Thymus (tissue), 14 donors: ENCODE measurements at places on chromosomes 2 and 18. TPM values are rescaled to one million over a fixed set of nuclear protein-coding genes. Genes with fewer than 3 reads are reported as not detected.

Gene PAX3
- total RNA-seq: 0.05 TPM

Gene RNASEH1
- 15.7 TPM for total RNA-seq

GRCh38 chr2:120148669-120149068 lies 74.5 kb downstream of the TMEM185B start:
- no peak for DNase-seq

- no peak for DNase-seq
These were observed 45.8 kb downstream of the ROCK2 start for GRCh38 chr2:11298592-11298991.
